ENCODE measurements at places on chromosomes 3 and 15. TPM values are rescaled to one million over a fixed set of nuclear protein-coding genes. Genes with fewer than 3 reads are reported as not detected.
A peak's percentile ranks its signal among the peaks of the same experiment; 100 is the strongest.

DNA sequence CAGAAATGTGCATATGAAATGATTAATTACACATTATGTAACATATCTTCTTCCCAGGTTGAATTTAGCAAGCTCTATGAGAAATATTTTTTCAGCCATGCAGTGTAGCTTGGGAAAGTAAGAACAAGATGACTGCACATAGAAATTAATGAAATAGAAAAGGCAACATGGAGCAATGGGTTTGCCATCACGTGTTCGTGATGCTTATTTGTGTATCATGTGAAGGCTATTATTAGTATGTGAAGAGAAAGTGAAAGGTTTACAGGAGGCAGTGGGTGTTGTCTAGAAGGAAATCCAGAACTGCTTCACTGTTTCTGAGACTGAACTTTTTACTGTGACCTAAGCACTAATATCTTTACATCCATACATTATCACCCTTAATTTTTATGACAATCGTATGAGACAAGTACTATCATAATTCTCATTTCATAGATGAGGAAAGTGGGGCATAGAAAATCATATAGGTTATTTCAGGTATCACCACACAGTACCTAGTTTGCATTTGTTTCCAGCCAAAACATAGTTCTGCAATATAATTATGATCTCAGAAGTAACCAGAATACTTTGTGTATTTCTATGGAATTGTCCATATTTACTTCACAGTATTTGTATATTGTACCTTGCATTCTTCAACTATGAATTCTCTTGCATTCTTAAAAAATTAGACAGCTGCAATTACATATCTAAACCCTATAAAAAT lies 14.9 kb downstream of the SERPINI1 start:
- H3K27ac ChIP-seq = peak overlapping the region; percentile 37
- no peaks in the 10 kb centered on the region for H3K4me1 ChIP-seq
- H3K27me3 ChIP-seq = no peaks in the 10 kb centered on the region
- H3K36me3 ChIP-seq = no peaks in the 10 kb centered on the region

- no peak overlapping the region for H3K27ac ChIP-seq
- H3K4me1 ChIP-seq = no peaks in the 10 kb centered on the region
- H3K27me3 ChIP-seq = no peaks in the 10 kb centered on the region
- no peak for DNase-seq
- H3K36me3 ChIP-seq = no peaks in the 10 kb centered on the region
- H3K4me3 ChIP-seq = no peak overlapping the region
These were observed 56.3 kb downstream of the ABI3BP start for GRCh38 chr3:100936931-100937330.

DNA sequence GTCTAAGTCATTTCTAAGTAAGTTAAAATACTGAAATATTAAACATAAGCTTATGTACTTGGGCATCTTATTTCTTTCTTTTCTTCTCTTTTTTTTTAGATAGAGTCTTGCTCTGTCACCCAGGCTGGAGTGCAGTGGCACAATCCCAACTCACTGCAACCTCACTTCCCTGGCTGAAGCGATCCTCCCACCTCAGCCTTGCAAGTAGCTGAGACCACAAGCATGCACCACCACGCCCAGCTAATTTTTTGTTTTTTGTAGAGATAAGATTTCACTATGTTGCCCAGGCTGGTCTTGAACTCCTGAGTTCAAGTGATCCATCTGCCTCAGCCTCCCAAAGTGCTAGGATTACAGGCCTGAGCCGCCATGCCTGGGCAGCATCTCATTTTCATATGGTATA lies 16.0 kb upstream of the ZNF710 start:
- no peaks in the 10 kb centered on the region for H3K36me3 ChIP-seq
- H3K4me1 ChIP-seq = no peaks in the 10 kb centered on the region
- H3K27ac ChIP-seq = no peak overlapping the region

The RETNLB gene
- total RNA-seq = not detected

GRCh38 chr3:168272343-168272985 lies 176.7 kb upstream of the GOLIM4 start:
- H3K27me3 ChIP-seq = no peaks in the 10 kb centered on the region
- no peak overlapping the region for H3K27ac ChIP-seq
- no peaks in the 10 kb centered on the region for H3K36me3 ChIP-seq
- DNase-seq = no peak
- H3K4me1 ChIP-seq = no peaks in the 10 kb centered on the region
- no peak overlapping the region for H3K4me3 ChIP-seq

The SCAP gene
- 104 TPM for total RNA-seq

DNA sequence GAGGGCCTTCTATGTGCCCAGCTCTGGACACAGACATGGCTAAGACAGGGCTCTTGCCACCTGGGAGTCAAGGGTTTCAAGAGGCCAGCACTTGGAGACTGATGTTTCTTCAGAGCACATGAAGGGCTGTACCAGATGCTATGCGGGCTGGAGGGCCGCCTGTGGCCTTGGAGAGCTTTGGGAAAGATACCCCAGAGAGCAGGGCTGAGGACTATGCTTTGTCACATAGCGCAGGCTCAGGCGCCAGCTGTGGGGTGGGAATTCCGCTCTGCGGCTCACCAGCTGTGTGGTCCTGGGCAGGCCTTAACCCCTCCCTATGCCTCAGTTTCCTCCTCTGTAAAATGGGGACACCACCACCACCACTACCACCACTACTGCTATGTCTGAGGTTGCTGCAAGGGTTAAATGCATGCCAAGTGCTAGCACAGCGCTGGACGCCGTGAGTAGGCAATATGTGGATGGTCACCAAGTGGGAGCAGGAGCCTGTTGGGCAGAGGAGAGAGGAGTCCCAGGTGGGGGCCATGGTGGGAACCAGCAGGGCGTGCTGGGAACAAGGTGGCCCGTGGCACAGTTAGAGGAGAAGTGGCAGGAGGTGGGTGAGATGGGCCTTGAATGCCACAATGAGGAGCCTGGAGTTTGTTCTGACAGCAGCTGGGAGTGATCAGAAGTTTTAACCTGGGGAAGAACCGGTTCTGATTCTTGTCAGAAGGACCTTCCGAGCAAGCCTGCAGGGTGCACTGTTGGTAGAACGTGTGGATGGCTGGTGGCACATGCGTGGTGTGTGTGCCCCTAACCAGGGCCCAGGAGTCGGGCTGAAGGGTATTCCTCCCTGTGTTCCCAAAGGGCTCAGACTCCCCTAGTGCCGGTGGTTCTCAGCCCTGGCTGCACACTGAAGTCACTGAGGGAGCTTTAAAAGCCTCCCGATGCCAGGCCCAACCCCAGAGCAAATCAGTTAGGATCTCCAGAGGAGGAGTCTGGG lies 41.7 kb downstream of the FEM1B start:
- DNase-seq = no peak
- H3K4me1 ChIP-seq = no peaks in the 10 kb centered on the region
- no peaks in the 10 kb centered on the region for H3K27me3 ChIP-seq
- H3K4me3 ChIP-seq = no peak overlapping the region

GRCh38 chr3:128343287-128344051 lies 123.2 kb downstream of the DNAJB8 start:
- H3K4me3 ChIP-seq = no peak overlapping the region
- H3K27me3 ChIP-seq = no peaks in the 10 kb centered on the region
- no peak for DNase-seq
- H3K27ac ChIP-seq = no peak overlapping the region
- peaks cover 16% of the 10 kb centered on the region for H3K36me3 ChIP-seq

- no peak overlapping the region for H3K27ac ChIP-seq
- H3K4me3 ChIP-seq = no peak overlapping the region
- no peaks in the 10 kb centered on the region for H3K27me3 ChIP-seq
- DNase-seq = no peak
- H3K4me1 ChIP-seq = no peaks in the 10 kb centered on the region
These were observed 897.9 kb downstream of the EPHA3 start for GRCh38 chr3:90005281-90005847.

The FAM131A gene
- total RNA-seq = 8.5 TPM

The GOLGA8S gene
- 6.0 TPM for total RNA-seq

- no peak overlapping the region for H3K4me3 ChIP-seq
- H3K27ac ChIP-seq = no peak overlapping the region
- H3K36me3 ChIP-seq = no peaks in the 10 kb centered on the region
- no peaks in the 10 kb centered on the region for H3K4me1 ChIP-seq
- no peak for DNase-seq
- H3K27me3 ChIP-seq = no peaks in the 10 kb centered on the region
These were observed 7.2 kb upstream of the MUC13 start for GRCh38 chr3:124941771-124942170.

The FOXB1 gene
- total RNA-seq = not detected

The KLF13 gene
- 328 TPM for total RNA-seq

The BCL2A1 gene
- 42.2 TPM for total RNA-seq

The MEIS2 gene
- 0.35 TPM for total RNA-seq

The PLOD2 gene
- 0.28 TPM for total RNA-seq

- no peak for DNase-seq
- no peak overlapping the region for H3K4me3 ChIP-seq
- H3K36me3 ChIP-seq = no peaks in the 10 kb centered on the region
- H3K27ac ChIP-seq = no peak overlapping the region
These were observed 52.5 kb upstream of the CORO2B start for GRCh38 chr15:68526269-68526668.

DNA sequence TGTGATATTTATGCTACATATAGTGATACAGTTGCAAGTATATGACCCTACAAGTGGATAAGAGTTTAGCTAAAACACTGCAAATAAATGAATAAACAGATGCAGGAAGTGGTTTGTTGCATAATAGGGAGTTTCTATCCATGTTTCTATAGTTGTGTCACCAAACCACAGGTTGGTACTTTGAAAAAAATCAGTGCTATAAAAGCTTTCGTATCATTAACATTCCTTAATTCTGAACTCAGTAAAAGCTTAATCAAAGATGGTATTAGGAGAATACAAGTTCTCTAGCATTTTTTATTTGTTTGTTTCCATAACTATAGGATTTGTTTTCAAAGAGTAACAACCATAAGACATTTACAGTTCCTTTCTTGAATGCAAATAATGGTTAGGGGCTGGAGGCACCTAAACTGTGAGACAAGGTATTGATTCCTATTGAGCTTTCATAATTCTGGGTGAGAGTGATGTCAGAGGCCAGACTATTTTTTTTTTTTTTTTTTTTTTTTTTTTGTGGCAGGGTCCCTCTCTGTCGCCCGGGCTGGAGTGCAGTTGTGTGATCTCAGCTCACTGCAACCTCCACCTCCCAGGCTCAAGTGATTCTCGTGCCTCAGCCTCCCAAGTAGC lies 29.6 kb downstream of the CPOX start:
- H3K4me3 ChIP-seq = no peak overlapping the region
- no peaks in the 10 kb centered on the region for H3K36me3 ChIP-seq
- H3K4me1 ChIP-seq = peaks cover 45% of the 10 kb centered on the region
- H3K27ac ChIP-seq = peak overlapping the region; percentile 92
- no peaks in the 10 kb centered on the region for H3K27me3 ChIP-seq

The ADAMTSL3 gene
- total RNA-seq = 0.14 TPM

The CEMIP gene
- total RNA-seq = 0.82 TPM

The CPLX3 gene
- total RNA-seq = 0.93 TPM

GRCh38 chr3:134473868-134474546 lies 11.8 kb downstream of the ANAPC13 start:
- no peak overlapping the region for H3K4me3 ChIP-seq
- peaks cover 35% of the 10 kb centered on the region for H3K36me3 ChIP-seq
- DNase-seq = peak; percentile 86
- H3K4me1 ChIP-seq = no peaks in the 10 kb centered on the region
- H3K27me3 ChIP-seq = no peaks in the 10 kb centered on the region

- no peak overlapping the region for H3K27ac ChIP-seq
- no peak for DNase-seq
- H3K4me1 ChIP-seq = no peaks in the 10 kb centered on the region
These were observed 107.8 kb upstream of the CNTN3 start for GRCh38 chr3:74722211-74722610.

GRCh38 chr3:13610006-13610570 lies 61.2 kb downstream of the FBLN2 start:
- H3K27me3 ChIP-seq = no peaks in the 10 kb centered on the region
- H3K4me1 ChIP-seq = no peaks in the 10 kb centered on the region
- H3K27ac ChIP-seq = no peak overlapping the region
- DNase-seq = no peak
- no peak overlapping the region for H3K4me3 ChIP-seq

The ST8SIA2 gene
- not detected for total RNA-seq

DNA sequence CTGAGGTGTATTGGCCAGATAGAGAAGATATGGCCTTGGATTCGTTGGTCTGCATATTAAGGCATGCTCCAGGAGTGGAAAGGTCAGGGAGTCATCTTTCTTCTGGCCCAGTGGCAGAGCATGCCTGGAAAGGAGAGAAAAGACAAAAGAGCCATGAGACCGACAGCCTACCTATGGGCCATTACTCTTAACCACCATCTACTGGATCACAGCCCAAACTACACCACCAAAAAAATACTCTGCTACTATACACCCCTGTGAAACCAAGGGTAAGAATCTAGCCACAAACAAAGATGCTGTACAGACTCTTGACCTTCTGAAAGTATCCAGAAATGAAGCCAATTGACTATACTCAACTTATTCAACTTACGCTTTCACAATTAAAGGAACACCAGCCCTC lies 96.1 kb upstream of the PLSCR5 start:
- no peak overlapping the region for H3K27ac ChIP-seq
- no peaks in the 10 kb centered on the region for H3K27me3 ChIP-seq
- H3K4me1 ChIP-seq = no peaks in the 10 kb centered on the region
- DNase-seq = no peak

- H3K36me3 ChIP-seq = no peaks in the 10 kb centered on the region
- no peak for DNase-seq
- H3K4me1 ChIP-seq = peaks cover 57% of the 10 kb centered on the region
These were observed 62.1 kb upstream of the XCR1 start for GRCh38 chr3:46089237-46090011.

The IGDCC3 gene
- total RNA-seq = not detected

DNA sequence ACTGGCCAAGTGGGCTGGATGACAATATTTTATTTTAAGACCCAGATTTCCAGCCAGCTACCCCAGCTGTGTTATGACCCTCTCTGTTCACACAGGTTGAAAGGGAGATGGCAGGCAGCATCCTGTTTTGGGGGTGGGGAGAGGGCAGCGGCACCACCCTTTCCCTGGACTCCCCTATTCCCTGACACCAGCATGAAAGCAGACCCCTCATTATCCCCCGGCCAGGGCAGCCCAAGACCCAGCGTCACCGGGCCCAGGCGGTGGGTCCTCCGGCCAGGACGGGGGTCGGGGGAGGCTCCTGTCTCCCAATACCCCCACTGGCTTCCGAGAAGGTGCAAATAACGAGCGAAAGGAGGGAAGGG lies 127.6 kb upstream of the MEF2A start:
- no peaks in the 10 kb centered on the region for H3K36me3 ChIP-seq
- no peak overlapping the region for H3K27ac ChIP-seq
- peak; percentile 7 for DNase-seq

DNA sequence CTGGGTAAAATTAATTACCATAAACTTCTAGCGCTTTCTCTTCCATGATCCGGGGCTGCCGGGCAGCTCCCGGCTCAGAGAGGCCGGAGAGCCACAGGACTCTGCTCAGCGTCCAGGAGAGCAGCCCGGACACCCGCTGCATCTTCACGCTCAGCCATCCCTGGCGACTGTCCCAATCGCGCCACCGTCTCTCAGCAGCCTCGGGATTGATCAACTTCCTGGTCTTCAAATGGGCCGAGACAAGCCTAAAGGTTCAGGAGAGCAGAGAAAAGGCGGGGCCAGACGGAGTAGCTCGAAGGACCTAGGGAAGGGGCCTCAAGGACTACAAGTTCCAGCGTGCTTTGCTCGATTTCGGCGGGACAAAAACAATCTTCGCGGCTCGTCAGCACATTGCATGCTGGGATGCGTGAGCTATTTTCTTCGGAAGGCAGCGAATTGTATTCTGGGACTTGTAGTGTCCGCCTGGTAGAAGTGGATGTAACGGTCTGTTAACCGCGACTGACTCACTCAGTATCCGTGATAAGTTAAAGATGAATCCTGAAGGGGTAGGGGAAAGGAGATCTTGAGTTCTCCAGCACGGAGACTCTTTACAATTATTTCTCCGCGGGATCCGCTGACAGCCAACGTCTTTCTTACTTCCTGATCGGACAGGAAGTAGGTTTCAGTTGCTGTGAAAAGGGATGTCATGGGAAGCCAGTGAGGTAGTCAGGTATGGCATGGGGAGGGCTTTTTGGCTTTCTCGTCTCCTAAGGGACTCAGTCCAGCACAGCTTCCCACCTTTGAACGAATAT lies at the start of gene CIAO2A:
CIAO2A (minus strand) TSS at position 212 of the 791 bp plus-strand sequence; CDS start at position 142, 70 bp downstream.
- H3K4me1 ChIP-seq = peaks cover 52% of the 10 kb centered on the region
- DNase-seq = peak; percentile 97
- H3K27ac ChIP-seq = peak within 1 kb of the TSS; percentile 93
- H3K4me3 ChIP-seq = peak within 1 kb of the TSS; percentile 74
